Posterior vena cava (tissue), 2 donors: ENCODE measurements at places on chromosomes 2 and 18. TPM values are rescaled to one million over a fixed set of nuclear protein-coding genes. Genes with fewer than 3 reads are reported as not detected.
A peak's percentile ranks its signal among the peaks of the same experiment; 100 is the strongest.

GRCh38 chr2:187842978-187843847, 289.0 kb upstream of the TFPI start:
- DNase-seq = no peak

- DNase-seq = peak; percentile 83
Observed at GRCh38 chr2:66929632-66930338, 467.3 kb upstream of the ETAA1 start.

- no peak for DNase-seq
Observed at GRCh38 chr18:515156-515815, 14.8 kb upstream of the COLEC12 start.

GRCh38 chr18:22093731-22094357, 75.5 kb upstream of the GATA6 start:
- DNase-seq = no peak

DNA sequence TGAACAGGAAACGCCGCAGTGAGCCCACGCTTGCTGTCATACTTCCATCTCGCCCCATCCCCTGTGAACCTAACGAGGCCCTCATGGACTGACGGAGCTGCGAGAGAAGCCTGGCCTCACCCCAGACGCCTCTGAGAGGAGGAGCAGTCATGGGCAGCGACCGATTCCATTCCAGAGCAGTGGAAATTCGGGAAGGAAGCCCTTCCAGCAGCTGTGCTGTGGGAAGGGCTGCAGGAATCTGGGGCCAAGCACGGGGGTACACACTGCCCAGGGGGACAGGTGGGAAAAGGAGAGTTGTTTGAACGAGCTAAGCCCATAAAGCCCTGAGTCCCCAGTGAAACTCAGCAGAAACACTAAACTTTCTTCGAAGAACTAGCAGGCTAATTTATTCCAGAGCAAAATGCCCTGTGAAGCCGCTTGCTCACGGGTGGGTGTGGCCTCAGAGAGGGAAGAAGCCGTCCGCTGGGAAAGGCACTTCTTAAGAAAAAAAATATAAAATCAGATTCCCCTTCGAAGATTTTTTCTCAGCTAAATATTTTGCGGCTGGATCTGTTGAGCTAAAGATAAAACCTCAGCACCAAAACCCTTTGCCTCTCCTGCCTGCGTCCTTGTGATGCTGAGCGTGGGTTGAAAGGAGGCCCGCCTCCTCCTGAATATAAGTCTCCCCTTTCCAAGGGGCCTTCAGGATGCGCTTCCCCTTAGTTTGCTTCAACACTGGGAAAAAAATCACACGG, 38.2 kb downstream of the ANKMY1 start:
- peak; percentile 73 for DNase-seq

GRCh38 chr2:178220814-178221213, 26.5 kb downstream of the OSBPL6 start:
- no peak for DNase-seq

DNA sequence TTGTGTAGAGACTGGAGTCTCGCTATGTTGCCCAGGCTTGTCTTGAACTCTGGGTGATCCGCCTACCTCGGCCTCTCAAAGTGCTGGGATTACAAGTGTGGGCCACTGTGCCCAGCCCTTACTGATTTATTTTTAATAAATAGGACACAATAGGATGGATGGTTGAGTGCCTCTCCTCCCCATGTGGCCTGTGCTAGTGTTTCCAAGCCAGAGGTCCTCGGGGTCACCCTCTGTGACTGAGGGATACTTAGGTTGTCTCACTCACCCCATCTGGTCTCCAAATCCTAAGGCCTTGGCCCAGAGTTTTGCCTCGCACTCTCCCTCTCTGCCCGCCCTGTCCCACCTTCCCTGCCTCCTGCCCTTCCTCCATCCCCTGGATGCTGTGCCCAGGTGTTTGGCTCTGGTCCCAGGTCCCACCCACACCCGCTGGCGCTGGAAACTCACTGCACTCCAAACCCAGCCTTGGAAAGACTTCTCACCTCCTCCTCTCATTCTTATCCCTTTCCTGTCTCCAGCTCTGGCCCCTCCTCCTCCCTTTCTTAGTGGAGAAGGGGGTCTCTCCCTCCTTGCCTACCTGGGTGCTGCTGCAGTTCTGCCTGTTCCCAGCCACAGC, 4.7 kb upstream of the ECEL1 start:
- peak; percentile 59 for DNase-seq

DNA sequence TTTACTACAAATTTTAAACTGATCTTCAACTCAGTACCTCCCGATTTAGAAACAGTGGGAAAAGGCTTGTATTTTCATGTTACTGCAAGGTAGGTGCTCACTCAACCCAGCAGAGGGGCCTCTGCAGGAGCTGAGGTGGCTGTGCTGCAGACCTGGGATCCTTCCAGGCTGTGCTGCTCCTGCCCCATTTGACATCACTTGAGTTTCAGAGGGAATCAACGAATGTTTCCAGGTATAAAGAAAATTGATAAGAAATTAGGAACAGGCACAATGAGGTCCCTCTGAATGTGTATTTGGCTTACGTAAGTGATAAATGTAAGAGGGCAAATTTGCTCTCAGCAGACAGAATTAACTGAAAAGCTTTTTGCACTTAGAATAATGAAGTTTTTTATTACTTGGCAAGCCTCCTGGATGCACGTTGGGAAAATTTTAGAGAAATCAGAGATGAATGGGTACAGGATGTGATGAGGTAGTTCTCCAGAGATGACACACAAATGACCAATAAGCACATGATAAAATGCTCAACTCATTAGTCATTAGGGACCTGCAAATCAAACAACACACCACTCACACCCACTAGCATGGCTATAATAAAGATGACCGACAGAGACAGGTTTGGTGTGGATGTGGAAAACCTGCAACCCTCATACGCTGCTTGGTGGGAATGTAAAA, 114.0 kb downstream of the NOL10 start:
- DNase-seq = no peak

- no peak for DNase-seq
Observed at GRCh38 chr2:211447548-211447947, 891.1 kb downstream of the CPS1 start.

DNA sequence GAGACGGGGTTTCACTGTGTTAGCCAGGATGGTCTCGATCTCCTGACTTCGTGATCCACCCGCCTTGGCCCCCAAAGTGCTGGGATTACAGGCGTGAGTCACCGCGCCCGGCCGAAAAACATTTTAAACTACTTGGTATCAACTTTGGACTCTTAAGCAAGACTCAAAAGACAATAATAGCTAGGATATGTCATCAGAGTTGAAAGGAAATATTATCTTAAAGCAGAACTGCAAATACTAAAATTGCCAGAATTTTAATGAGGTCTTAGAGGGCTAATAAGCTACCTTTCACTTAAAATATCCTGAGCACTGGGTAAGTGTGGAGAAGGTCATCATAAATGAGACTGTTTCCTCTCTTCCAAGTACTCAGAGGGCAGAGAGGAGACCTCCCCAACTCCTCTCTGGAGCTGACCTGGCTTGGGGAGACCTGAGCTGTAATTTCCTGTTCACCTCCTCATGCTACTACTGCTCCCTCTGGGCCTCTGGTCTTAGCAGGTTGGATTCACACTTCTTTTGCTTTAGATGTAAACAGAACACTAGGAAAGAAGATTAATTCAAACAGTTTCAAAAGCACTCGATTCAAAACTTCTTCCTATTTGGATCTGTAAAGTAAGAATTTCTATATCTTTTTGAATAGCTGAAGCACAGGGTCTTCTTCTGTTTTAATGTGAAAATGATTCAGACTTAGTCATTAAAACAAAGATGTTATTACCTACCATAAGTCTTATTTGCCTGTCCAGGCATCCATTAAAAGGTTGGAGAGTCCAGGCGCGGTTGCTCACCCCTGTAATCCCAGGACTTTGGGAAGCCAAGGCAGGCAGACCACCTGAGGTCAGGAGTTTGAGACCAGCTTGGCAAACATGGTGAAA, 16.5 kb downstream of the CNRIP1 start:
- DNase-seq = no peak

DNA sequence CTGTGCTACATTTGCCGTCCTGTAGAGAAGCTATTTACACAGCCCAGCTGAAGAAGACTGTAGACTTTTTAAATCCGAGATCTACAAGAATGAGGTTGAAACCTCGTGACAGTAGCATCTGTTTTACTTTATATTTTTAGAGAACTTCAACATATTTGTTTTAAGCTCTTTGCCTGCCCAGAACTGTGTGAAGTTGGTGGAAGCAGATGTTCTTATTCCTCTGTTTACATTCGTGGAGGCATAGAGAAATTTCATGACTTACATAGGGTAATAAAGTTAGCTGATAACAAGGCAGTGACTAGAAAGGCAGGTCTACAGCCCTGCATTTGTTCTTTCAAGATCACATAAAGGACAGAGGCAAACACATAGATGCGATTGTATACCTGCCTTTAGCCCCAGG, 47.0 kb upstream of the MAP3K20 start:
- no peak for DNase-seq

DNA sequence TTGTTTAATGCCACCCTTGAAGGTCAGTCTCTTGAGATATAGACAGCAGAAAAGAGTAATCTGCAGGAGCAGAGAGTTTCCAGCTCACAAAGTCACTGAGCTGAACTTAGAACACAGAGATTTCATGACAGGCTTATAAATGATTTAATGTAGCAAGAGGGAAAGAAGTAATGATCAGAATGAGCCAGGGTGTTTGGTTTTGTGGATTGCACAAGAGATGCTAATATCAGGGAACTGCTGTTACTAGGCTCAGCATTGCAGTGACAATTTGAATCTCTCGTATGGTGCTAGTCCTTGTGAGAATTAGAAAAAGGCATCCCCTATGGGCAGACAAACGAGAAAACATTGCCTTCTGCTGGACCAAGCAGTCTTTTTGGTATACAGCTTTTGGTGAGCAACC, 61.7 kb upstream of the ITGB6 start:
- no peak for DNase-seq

- no peak for DNase-seq
Observed at GRCh38 chr2:48600917-48601316, 16.7 kb upstream of the GTF2A1L start.

GRCh38 chr2:84959095-84959565, 11.8 kb upstream of the KCMF1 start:
- no peak for DNase-seq

GRCh38 chr2:172084395-172084644, 987 bp upstream of the DLX1 start:
- DNase-seq = no peak

DNA sequence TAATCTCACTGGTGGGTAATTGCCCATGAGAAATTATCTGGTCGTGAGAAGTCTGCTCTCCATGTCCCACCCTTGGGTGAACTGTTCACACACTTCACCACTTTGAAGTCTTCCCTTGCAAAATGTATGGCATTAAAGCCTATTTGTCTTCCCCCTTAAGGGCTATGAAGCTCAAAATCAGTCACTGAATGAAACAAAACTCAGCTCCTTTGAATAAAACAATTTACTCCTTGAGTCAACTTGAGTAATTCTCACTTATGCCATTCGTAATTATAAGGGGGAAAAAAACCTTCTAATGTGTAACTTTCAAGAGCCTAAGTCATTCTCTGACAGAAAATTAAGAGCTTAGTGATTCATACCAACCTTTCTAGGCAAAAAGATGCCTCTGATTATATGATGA, 48.8 kb upstream of the REL start:
- no peak for DNase-seq

GRCh38 chr2:127165539-127165935, 54.6 kb downstream of the CYP27C1 start:
- no peak for DNase-seq

DNA sequence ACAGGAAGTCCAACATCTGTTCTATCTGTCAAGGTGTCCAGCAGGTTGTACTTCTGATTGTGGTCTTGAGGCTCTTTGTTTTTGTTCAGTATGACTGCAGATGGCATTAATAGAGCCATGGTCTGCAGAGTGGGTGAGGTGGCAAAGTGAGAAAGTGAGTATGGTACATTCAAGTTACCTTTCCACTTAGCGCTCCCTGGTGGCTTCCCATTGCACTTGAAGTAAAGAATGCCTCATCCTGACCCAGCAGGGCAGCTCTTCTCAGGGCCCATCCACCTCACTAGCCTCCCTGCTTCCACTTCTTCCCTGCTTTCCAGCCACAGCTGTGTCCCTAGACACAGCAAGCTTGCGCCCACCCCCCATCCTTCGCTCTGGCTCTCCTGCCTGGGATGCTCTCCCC, 148.0 kb upstream of the ALPP start:
- no peak for DNase-seq

GRCh38 chr2:186159101-186159500, 327.0 kb upstream of the ZC3H15 start:
- no peak for DNase-seq

GRCh38 chr18:23210526-23210925, 75.2 kb downstream of the CABLES1 start:
- peak; percentile 57 for DNase-seq

The EPHA4 gene
- total RNA-seq = 39.2 TPM

The ASXL3 gene
- 4.3 TPM for total RNA-seq
